ENCODE measurements at places on chromosomes 5 and 9. TPM values are rescaled to one million over a fixed set of nuclear protein-coding genes. Genes with fewer than 3 reads are reported as not detected.

OR1L4 gene
- total RNA-seq, result not detected

SNCB gene
- not detected for total RNA-seq

DNA sequence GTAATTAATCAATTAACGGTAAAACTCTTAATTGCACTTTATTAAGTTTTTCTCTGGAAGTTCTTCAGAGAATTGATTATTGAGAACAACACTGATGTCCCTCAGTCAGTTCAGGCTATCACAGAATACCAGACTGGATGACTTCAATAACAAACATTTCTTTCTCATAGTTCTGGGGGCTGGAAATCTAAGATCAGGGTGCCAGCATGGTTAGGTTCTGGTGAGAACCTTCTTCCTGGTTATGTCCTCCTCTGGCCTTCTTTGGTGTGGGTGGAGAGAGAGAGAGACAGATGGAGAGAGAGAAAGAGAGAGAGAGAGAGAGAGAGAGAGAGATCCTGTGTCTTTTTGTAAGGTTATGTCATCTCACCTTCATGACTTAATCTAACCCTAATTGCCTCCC lies 71.4 kb upstream of the DAP start:
- H3K4me3 ChIP-seq, result no peak overlapping the region
- no peaks in the 10 kb centered on the region for H3K36me3 ChIP-seq
- DNase-seq, result no peak
- H3K27me3 ChIP-seq, result no peaks in the 10 kb centered on the region

GRCh38 chr9:80679916-80680315 lies 1009.4 kb downstream of the TLE1 start:
- H3K4me3 ChIP-seq, result no peak overlapping the region
- H3K27me3 ChIP-seq, result no peaks in the 10 kb centered on the region
- H3K27ac ChIP-seq, result no peak overlapping the region
- no peak for DNase-seq
- H3K4me1 ChIP-seq, result no peaks in the 10 kb centered on the region

GRCh38 chr5:134142052-134142451 lies 27.6 kb downstream of the TCF7 start:
- DNase-seq, result peak; percentile 58
- no peak overlapping the region for H3K27ac ChIP-seq
- no peak overlapping the region for H3K4me3 ChIP-seq
- no peaks in the 10 kb centered on the region for H3K36me3 ChIP-seq
- peaks cover 20% of the 10 kb centered on the region for H3K4me1 ChIP-seq

GRCh38 chr5:10726913-10727517 lies 34.0 kb downstream of the DAP start:
- H3K4me1 ChIP-seq, result peaks cover 27% of the 10 kb centered on the region
- DNase-seq, result no peak
- peak overlapping the region; percentile 63 for H3K27ac ChIP-seq
- H3K4me3 ChIP-seq, result no peak overlapping the region
